Fibroblast of skin of right quadriceps (primary cell): ENCODE measurements at places on chromosomes 13 and 19.

DNA sequence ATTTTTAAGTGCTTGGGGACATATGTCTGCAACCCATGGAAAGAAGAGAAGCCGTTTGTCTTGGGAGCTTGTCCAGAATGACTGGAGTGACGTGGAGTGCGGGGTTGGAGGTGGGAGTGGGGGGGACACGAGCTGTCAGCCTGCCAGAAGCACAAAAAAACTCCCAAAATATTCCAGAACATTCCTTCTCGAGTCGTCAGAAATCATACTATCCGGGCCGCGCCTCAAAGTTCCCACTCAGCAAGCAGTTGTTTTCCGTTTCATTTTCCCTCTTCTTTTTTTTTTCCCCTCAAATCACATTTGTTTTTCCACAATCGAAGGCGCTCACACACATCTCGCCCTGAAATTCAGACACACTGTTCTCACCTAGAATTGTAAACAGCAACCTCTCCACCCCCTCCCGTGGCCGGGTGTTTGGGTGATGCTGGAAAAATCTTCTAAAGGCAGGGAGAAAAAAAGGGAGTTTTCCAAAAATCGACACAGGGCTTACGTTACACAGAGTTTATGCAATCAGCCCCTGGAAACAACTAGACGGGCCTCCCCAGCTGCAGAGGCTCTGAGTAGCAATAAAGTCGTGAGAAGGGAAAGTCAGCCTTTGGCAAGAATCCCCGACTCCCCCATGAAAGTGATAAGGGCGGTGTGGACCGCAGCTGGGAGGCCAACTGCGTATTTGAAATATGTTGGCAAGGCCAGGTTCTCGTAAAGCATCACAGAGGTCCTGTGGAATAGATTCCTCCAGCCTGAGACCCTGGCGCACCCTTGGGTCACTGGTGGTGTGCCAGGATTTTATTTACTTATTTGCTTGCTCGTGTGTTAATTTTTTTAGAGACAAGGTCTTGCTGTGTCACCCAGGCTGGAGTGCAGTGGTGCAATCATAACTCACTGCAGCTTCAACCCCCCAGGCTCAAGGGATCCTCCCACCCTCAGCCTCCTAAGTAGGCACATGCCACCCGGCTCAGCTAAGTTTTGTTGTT, 31.2 kb upstream of the KLF2 start:
- DNase-seq = peak; percentile 92

GRCh38 chr19:10929402-10929794, 787 bp downstream of the TIMM29 start:
- DNase-seq = no peak

GRCh38 chr13:104984296-104984818, 1551.1 kb downstream of the EFNB2 start:
- peak; percentile 73 for DNase-seq

DNA sequence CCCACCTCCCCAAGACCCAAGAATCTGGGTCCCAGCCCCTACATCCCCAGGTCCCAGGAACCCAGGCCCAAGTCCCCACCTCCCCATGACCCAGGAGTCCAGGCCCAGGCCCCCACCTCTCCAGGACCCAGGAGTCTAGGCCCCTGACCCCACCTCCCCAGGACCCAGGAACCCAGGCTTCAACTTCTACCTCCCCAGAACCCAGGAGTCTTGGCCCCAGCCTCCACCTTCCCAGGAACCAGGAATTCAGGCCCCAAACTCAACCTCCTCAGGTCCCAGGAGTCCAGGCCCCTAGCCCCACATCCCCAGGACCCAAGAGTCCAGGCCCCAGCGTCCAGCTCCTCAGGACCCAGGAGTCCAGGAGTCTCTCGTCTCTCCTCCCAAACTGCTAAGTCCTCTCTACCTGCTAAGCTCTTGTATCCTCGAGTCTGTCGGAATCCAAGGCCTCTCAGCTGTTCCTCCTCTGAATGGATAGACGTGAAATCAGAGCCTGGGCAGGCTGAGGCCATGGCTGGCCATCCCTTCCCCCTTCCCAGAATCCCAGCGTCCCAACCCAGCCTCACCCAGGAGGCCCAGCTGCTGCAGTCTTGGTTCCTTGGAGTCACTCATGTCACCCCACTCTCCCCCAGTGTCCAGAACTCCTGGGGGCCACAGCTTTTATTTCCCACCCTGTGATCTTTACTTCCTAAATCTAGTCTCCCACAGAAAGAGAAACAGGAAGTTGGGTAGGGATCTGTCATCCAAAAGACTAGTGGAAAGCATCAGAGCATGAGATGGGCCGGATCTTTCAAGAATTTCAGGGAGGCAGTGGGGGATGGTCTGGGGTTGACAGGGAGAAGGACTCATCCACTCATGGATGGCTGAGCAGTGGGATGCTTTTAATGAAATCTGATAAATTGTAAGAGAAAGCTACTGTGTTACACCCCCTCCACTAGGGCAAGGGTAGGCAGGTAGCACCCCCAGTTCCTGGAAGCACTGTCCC, at the start of gene CD209:
TSS of gene CD209 (minus strand) at position 632 of the 982 bp plus-strand sequence. CDS start at position 609, 23 bp downstream.
- DNase-seq = no peak

- DNase-seq = no peak
Measured at GRCh38 chr13:71005919-71006318, 861.1 kb downstream of the DACH1 start.

DNA sequence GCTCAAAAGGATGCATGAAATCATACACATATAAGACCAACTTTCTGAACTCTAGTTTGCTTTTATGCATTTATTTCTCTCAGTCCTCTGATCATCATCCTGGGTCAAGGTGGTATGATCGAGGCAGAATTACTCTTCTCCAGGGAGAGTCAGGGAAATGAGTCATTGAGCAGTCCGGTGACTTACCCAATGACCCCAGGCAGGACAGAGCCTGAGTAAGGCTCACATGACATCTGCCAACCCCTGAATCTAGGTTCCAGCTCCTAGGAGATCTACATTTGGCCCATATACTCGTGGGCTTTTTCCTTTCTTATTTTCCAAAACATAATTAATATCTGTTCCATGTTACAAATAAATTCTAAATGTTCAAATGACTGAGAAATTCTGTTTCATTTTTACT, 502.3 kb downstream of the FOXO1 start:
- DNase-seq = no peak

DNA sequence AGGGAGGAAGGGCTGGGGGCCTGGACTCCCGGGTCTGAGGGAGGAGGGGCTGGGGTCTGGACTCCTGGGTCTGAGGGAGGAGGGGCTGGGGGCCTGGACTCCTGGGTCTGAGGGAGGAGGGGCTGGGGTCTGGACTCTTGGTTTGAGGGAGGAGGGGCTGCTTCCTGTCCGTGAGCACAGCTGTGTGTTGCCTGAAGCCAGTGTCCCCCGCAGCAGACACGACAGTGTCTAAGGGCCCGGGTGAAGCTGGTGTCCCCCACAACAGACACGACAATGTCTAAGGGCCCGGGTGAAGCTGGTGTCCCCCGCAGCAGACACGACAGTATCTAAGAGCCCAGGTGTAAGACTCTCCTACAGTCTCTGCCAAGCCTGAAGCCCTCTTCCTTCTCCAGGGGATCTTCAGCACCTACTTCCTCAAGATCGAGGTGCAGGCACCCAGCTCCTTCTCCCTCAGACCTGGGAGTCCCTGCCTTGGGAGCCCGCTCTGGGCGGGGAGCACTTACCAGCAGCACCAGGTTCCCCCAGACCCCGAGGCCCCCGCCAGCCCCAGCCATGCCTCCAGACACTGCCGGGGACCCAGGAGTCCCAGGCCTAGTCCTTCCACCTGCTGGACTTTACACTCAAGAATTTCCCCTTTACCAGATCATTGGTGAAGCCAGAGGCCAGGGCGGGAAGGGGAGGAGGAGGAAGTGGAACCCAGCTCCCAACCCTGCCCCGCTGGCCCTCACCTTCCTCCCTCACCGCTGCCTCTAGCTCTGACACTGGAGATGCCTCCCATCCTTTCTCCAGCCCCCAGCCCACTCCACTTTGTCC, at the start of gene PTPRH:
TSS of gene PTPRH (minus strand) at position 622 of the 813 bp plus-strand sequence. CDS start at position 554, 68 bp downstream.
- no peak for DNase-seq

DNA sequence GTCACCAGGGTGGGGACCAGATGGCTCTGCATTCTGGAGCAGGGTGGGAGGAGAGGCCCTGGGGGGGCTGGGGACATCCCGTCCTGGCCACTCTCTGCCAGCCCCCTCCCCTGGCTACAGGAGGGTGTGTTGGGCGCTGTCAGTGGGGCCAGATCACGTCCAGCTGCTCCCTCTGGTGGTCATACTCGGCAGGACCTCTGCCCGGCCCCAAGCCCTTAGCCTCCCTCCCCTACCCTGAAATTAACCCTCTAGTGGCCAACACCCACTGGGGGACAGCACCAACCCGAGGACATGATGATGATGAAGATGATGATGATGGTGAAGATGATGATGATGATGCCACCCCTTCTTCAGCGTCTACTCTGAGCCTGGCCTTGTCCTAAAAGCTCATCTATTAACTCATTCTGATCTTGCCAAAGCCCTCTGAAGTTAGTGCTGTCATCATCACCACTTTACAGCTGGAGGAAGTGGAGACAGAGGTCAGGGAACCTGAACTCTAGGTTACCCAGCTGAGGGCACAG, 590 bp upstream of the LGI4 start:
- DNase-seq = peak; percentile 53

DNA sequence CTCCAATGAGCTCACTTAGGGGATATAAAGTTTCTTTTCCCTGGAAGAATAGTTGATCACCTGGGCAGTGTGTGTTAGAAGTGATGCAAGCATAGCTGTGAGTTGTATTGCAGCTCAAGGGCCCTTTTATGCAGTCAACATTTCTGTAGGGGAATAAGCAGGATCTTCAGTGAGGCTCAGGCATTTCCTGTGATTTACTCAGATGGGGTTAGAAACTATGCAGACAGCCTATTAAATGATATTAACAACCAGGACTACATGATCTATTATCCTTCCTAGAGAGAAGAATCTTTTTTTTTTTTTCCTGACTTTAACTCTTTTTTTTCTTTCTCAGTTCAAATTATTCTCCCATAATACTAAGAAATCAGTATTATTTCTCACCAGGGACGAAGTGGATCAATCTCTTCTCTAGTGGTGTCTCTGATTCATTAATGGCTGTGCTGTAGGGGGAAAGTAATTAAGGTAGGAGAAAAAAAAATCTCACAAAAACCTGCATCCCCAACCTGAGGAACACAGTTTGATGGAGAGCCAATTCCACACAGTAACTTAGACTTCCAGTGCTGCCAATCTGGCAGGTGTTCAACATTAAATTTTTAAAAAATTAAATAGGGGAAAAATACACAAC, 126.4 kb upstream of the SLC10A2 start:
- peak; percentile 51 for DNase-seq

DNA sequence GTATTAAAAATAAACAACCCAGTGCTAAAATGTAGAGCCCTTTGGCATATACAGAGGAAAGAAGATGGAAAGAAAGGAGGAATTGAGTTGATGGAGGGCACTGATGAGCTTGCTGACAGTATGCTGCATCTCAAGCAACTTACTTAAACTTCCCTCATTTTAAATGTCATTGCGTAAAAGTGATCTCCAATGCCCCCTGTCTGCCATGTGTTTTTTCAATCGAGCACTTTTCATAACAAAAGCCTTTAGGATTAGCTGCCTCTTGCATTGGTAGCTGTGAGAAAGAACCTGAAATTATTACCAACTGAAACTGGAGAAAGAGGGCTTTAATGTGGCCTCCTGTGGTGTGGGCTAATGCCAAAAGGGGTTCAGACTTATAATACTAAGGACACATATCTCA, 541.6 kb downstream of the SUCLA2 start:
- DNase-seq = peak; percentile 43

- DNase-seq = no peak
Measured at GRCh38 chr13:38700051-38700450, 13.2 kb downstream of the FREM2 start.

DNA sequence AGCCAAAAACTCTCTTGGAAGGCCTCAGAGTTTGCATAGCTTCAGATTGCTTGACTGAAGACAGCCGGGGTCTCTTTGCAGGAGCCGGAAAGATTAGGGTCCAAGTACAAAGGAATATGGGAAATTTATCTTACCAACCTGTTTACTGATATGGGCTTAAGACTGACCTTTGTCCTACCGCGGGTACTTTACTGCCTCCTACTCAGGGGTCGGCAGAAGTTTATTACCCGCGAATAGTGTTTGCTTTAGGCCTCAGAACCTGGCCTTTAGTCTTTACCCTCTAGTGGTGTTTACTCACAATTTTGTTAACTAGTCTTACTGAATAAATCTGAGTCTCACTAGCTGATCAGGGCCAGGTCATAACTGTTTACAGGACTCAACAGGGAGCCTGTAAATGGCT, 765.4 kb upstream of the SPRY2 start:
- DNase-seq = no peak

DNA sequence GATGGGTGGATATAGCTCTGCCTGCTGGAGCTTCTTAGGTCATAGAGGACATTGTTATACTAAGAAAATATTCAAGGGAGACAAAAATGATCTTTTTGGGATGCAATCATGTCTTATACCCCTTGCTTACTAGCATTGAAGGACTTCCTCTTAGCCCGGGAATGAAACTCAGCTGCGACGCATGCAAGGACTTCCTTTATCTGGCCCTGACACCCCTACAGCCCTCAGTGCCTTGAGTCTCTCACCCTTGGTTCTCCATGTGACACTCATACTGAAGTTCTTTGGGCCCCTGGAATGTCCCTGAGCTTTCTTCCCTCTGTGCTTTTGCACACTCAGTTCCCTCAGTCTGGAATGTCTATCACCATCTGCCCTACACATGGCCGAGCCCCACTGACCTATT, 72.5 kb upstream of the MTIF3 start:
- DNase-seq = no peak

DNA sequence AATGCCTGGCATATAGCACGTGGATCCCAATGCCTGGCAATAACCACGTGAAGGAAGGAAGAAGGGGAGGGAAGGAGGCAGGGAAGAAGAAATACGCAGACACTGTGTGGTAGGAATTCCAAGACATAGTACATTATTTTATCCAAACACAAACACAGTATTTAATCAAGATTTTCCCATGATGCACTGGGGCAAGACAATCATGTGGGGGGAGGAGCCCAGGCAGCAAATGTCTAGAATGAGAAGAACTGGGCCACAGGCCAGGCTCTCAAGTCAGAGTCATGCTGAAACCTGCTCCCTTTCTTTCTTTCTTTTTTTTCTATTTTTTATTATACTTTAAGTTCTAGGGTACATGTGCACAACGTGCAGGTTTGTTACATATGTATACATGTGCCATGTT, 717.9 kb downstream of the UQCRFS1 start:
- no peak for DNase-seq

- DNase-seq = no peak
Measured at GRCh38 chr13:103772576-103772975, 706.4 kb upstream of the SLC10A2 start.
